ENCODE measurements at places on chromosomes 6 and 20.
A peak's percentile ranks its signal among the peaks of the same experiment; 100 is the strongest.

- DNase-seq = no peak
Observed at GRCh38 chr20:59560588-59561227, 43.6 kb upstream of the PHACTR3 start.

- no peak for DNase-seq
Observed at GRCh38 chr20:46774236-46774635, 64.8 kb downstream of the SLC2A10 start.

DNA sequence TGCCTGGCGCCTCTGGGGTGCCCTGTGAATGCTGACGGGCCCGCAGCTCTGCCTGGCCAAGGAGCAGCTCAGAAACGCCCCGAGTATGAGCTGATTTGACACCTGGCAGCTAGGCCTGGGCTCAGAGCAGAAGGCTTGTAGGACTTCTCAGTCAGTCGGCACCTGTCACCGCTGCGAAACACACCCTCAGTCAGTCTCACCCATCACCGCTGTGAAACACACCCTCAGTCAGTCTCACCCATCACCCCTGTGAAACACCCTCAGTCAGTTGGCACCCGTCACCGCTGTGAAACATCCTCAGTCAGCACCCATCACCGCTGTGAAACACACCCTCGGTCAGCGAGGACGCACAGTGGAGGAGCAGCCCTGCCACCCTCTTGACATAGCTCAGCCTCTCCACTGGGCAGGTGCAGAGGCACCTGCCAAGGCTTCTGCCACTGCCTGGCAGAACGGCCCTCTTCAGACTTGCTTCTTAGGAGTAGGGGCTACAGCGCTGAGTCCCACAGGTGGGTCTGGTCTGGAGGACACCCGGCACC, 109.0 kb downstream of the PSMB1 start:
- no peak for DNase-seq

DNA sequence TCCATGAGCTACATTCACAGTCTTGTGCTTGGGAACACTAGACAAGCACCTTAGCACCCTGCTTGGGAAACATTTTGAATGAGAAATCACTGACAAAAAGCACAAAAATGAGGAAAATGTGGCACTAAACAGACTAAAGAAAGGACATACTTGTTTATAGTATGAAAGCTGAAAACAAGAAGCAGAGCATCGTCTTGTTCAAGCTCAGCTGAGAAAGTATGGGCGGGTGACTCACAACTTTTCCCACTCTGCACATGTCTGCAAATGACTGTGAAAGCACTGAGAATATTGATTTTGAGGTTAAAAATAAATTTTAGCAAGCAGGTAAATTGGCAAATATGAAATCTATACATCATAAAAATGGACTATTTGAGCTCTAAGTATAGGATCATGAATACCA, 725.3 kb downstream of the COL12A1 start:
- no peak for DNase-seq

- DNase-seq = no peak
Observed at GRCh38 chr20:9353180-9353915, 161.0 kb upstream of the LAMP5 start.

- peak; percentile 43 for DNase-seq
Observed at GRCh38 chr6:188821-189655, 103.2 kb upstream of the DUSP22 start.
